ENCODE measurements at places on chromosomes 7 and 10.

GRCh38 chr10:11715815-11716494 lies 26.2 kb upstream of the ECHDC3 start:
- DNase-seq, result no peak

DNA sequence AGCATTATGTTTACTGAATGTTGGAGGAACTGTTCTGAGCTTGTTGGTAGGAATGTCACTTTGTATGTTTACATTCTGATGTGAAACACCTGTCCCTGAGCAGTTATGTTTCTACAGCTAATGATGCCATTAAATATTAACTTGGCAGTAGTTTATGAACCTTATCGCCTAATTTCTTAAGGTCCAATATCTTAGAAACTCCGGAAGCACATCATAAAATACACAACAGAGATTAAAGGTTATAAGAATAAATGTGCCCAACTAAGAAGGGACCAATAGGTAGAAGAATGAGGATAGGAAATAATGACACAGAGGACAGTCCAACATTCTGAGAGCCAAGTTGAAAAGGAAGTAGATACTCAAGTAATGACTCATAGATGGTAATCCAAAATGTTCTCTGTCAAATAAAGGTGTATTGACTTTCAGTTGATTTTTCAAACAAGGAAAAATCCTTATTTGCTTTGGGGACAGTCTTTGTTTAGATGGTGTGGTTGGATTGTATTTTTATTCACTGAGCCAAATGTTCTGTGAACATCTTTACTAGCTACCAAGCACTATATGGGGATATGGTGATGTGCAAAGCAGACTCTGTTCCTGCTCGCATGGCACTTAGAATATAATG lies 31.9 kb downstream of the LCOR start:
- DNase-seq, result no peak

- DNase-seq, result no peak
These were observed 21.4 kb upstream of the CPVL start for GRCh38 chr7:29167721-29168120.

- no peak for DNase-seq
These were observed 81.4 kb downstream of the LARP4B start for GRCh38 chr10:850093-850492.

DNA sequence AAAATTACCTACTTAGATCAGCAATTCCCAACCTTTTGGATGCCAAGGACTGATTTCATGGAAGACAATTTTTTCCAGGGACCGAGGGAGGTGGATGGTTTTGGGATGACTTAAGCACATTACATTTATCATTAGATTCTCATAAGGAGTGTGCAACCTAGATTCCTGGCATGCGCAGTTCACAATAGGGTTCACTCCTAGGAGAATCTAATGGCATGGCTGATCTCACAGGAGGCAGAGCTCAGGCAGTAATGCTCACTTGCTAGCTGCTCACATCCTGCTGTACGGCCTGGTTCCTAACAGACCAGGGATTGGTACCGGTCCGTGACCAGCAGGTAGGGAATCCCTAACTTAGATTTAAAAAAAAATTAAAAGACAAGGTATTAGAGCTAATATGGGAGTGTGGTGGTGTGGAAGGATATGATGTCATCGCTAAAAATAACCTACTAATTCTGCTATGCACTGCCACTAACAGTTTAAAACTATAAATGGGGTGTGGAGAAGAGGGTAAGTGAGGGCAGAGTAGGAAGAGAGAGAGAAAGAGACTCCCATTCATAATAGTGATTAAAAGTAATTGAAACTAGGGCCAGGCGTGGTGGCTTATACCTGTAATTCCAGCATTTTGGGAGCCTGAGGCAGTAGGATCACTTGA lies 282.7 kb downstream of the BAMBI start:
- DNase-seq, result no peak

- DNase-seq, result no peak
These were observed 11.6 kb downstream of the BET1 start for GRCh38 chr7:93992421-93993110.

DNA sequence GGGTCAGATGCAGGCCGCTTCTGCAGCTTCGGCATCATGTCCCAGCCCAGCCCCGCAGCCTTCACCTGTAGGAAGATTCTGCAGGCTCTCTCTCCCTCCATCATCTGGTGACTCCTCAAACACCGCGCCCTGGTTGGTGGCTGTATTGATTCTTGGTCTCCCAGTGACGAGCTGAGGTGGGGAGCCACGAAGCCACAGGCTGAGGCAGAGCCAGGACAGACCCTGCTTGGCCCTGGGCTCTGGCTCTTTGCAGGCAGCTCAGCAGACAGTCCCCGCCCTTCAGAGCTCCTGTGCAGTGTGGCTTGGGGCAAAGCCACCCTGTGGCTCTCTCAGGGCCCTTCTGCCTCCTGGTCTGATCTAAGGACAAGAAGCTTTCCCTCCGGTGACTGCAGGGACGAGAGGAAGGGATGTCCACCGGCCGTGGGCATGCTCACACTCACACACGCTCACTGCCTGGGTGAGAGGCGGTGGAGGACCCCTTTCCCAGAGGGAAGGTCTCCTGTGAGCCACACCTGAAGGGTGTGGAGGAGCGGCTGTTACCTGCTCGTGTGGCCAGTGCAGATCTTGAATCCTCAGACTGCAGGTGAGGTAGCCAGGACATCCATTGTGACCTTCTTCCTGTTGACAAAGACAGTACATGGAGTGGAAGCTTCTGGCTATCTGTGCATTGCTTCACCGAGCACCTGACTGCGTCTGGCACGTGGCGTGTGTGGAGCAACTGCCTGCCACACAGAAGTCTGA lies 79.6 kb downstream of the INPP5A start:
- DNase-seq, result no peak

DNA sequence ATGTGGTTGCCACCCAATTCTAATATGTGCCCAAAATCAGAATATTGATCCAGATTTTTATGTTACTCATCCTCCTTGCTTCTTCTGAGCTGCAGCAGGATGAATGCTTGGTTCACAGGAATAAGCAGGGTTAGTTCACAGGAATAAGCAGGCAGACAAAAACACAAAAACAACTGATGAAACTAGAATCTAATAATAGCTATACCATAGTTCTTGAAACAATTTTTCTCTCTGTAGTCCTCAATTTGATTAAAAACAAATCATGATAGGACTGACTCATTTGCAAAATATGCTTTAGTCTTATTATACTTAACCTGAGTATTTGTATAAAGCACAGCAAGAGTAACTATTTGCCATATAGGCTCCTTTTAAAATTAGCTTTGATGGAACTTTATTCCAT lies 24.4 kb upstream of the ARHGAP12 start:
- no peak for DNase-seq

- DNase-seq, result no peak
These were observed 985.1 kb upstream of the LRRN3 start for GRCh38 chr7:110105840-110106239.

GRCh38 chr10:54550016-54550415 lies 251.0 kb downstream of the PCDH15 start:
- no peak for DNase-seq

GRCh38 chr10:132963430-132963960 lies 21.1 kb upstream of the CFAP46 start:
- DNase-seq, result no peak

DNA sequence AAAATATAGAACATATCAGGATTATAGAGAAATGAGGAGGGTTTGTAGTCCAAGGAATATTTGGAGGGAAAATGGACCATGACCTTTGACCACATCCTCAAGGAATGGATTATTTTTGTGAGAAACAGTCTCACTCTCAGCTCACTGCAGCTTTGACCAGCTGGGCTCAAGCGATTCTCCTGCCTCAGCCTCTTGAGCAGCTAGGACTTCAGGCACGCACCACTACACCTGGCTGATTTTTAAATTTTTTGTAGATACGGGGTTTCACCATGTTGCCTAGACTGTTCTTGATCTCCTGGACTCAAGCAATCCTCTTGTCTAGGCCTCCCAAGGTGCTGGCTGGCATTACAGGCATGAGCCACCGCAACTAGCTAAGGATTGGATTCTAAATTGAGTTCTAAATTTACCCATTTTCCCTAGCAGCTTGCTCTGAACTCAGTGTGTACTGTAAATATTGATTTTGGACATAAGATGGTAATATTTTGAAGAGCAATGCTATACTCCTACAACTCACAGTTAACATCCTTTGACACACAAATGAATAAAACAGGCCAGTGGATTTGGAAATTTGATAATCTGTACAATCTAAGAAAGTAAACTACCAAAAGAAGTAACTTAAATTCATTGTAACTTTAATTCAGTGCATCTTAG lies 73.8 kb downstream of the TET1 start:
- no peak for DNase-seq

DNA sequence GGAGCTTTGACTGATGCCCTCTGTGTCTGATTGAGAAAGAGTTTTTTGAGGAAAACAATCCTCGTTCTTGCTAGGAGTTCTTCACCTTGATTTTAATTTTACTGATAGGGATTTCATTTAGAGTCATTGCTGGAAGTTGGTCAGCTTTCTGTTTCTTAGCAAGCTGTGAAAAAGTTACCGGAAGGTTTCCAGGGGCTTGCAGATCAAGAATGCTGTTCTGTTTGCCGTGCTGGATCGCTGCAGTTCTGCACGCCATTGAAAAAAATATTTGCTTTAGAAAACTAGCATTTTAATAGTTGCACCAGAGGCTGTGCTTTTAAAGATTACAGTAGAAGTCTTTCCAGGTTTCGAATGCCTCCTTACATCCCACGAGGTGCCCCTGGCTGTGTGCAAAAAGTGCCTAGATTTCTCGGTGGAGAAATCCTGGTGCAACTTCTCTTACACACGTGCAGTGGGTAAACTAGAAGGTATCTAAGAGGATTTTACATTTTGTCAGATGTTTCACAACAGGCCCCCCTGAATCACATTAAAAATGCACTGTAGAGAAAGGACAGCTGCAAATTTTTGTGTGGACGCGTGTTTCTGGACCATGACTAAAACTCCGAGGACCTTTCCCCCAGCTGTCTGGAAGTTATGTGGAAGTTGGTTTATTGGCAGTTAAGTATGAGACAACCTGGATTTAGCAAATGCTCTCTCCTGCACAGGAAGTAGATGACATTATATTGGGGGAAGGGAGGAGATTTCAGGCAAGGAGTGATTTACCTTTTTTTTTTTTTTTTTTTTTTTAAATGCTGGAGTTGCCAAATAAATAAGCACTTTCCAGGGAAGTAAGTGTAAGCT lies 5.8 kb downstream of the TCF7L2 start:
- DNase-seq, result no peak

- no peak for DNase-seq
These were observed 23.6 kb downstream of the SKIDA1 start for GRCh38 chr10:21501731-21502347.

- no peak for DNase-seq
These were observed 339.1 kb downstream of the SEMA3D start for GRCh38 chr7:84847790-84848189.

DNA sequence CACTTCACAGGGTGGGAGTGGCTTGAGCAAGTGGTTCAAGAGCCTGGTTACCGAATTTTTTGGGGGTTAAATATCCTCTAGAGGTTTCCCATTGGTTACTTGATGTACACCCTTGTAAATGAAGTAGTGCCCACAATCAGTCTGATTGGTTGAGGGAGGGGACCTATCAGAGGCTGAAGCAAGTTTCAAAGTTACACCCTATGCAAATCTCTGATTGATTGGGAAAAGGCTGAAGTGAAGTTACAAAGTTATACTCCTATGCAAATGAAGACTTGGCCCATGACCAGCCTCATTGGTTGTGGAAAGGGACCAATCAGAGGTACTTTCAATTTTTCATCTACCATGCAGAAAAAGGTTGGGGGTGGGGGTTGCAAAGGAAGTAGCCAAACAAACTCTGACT lies 34.7 kb downstream of the UBE2D4 start:
- no peak for DNase-seq

DNA sequence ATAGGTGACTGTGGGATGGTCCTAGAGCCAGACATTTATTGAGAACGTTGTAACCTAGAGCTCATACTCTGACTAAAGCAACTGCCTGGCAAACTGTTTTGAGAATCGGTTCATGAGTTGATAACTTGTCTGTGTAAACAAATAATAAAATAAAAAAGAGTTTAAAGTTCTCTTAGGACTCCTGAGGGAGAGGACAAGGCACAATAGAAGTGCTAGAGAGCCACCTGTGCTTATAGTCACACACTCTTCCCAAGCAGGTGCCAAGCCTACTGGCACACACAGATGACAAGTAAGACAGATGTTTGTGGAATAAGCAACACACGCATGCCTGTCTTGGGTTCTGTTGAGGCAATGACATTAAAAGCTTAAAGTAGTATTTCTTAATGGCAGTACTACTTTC lies 7.9 kb downstream of the EDRF1 start:
- DNase-seq, result no peak

DNA sequence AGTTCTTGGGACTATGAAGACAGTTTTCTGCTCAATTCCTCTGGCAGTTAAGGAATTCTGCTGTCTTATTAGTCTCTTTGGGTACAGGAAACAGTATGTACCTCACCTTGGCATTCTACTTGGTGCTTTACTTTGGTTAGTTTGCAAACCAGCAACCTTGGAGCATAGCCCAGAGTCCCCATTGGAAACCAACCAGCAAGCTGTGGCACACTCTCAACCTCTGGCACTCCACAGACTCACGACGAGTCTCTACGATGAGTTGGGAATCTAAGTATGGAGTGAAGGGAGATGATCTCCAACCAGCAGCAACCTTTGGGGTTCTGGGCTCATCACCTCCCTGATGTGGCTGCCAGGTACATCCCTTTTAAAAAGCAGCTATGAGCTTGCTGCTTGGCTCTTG lies 43.8 kb downstream of the TPK1 start:
- DNase-seq, result no peak

GRCh38 chr10:72261784-72262404 lies 11.8 kb upstream of the DDIT4 start:
- no peak for DNase-seq

- DNase-seq, result peak; percentile 61
These were observed 21.8 kb downstream of the SLIT1 start for GRCh38 chr10:97163781-97164501.

DNA sequence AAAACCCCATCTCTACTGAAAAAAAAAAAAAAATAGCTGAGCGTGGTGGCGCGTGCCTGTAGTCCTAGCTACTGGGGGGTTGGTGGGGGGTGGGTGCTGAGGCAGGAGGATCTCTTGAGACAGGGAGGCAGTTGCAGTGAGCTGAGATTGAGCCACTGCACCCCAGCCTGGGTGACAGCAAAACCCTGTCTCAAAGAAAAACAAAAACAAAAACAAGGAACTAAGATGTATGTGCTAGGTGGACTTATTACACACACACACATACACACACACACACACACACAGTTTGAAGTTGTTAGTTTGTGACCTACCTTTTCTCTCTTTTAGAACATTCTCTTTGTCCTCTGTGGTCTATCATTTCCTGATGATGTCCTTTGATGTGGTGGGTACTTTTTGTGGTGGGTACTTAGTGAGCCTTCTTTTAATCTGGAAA lies 53.5 kb downstream of the EXOC6 start:
- no peak for DNase-seq

GRCh38 chr10:33314811-33315561 lies 19.5 kb downstream of the NRP1 start:
- no peak for DNase-seq

- no peak for DNase-seq
These were observed 6.5 kb upstream of the C10orf105 start for GRCh38 chr10:71725998-71726579.
